ENCODE measurements at places on chromosomes 4 and X. TPM values are rescaled to one million over a fixed set of nuclear protein-coding genes. Genes with fewer than 3 reads are reported as not detected.

- H3K27ac ChIP-seq: peak overlapping the region; percentile 71
- H3K27me3 ChIP-seq: peaks cover 6% of the 10 kb centered on the region
- H3K4me1 ChIP-seq: no peaks in the 10 kb centered on the region
- peak overlapping the region; percentile 79 for H3K4me3 ChIP-seq
- H3K36me3 ChIP-seq: peaks cover 8% of the 10 kb centered on the region
Measured at GRCh38 chrX:102712981-102713625, 855 bp downstream of the GPRASP2 start.

DNA sequence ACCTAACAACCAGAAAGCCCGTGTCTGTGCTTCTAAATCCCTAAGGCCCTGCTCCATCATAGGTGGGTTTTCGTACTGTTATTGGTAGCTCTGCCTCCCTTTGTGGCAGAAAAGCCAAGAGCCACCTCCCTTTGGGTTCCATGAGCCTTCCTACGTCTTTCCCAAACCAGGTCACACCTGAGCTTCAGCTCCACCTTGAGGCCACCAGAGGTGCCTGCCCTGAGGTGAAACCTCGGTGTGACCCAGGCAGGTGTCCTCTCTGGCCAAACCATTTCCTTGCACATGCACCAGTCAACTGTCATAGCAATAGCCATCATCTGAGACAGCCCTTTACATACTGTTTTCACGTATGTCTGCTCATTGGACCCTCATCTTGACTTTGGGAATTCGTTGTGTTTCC is 188.0 kb upstream of the RBPJ start:
- no peak overlapping the region for H3K4me3 ChIP-seq
- no peaks in the 10 kb centered on the region for H3K27me3 ChIP-seq
- peak; percentile 47 for DNase-seq

DNA sequence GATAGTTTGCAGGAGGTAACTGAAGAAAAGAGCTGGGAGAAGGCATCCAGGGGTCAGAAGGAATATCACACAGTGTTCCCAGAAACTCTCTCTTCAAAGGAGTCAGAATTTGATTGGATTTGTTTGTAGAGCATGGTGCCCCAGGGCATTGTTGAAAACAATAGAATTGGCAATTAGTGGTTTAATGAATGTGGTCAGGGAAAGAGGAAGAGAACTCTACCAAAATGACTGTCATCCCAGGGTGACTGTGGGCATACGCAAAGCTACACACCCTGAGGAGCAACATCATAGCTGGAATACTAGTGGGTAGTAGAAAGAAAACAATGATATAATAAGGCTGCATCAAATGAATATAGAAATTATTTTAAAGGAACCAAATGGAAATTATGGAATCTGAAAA is 21.5 kb downstream of the TNIP2 start:
- DNase-seq: no peak
- H3K27me3 ChIP-seq: no peaks in the 10 kb centered on the region
- H3K36me3 ChIP-seq: peaks cover 53% of the 10 kb centered on the region
- no peak overlapping the region for H3K27ac ChIP-seq
- H3K4me3 ChIP-seq: no peak overlapping the region
- H3K4me1 ChIP-seq: no peaks in the 10 kb centered on the region

DNA sequence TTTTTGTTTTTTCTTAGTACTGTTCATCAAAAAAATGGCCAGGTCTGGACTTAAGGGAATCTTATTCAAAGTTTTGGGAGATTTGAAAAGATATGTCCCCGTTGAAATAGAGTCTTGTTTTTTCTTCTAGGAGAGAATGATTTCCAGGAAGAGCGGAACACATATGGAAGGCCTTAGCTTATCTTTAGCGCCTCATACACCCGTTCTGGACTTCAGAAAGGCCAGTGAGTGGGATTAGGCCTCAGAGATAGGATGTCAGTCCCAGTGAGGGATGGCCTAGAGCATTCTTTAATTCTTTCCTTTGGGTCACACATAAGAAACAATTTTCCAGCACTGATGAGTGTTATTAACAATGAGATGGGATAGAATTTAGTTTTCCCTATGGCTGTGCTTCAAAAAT is 54.5 kb upstream of the HAND2 start:
- H3K4me1 ChIP-seq: no peaks in the 10 kb centered on the region
- H3K4me3 ChIP-seq: no peak overlapping the region
- no peaks in the 10 kb centered on the region for H3K36me3 ChIP-seq
- peaks cover 55% of the 10 kb centered on the region for H3K27me3 ChIP-seq
- DNase-seq: no peak

GRCh38 chrX:154850957-154851611 is 16.6 kb upstream of the SMIM9 start:
- DNase-seq: no peak
- H3K27me3 ChIP-seq: peaks cover 18% of the 10 kb centered on the region
- no peaks in the 10 kb centered on the region for H3K36me3 ChIP-seq
- H3K27ac ChIP-seq: no peak overlapping the region
- no peak overlapping the region for H3K4me3 ChIP-seq

DNA sequence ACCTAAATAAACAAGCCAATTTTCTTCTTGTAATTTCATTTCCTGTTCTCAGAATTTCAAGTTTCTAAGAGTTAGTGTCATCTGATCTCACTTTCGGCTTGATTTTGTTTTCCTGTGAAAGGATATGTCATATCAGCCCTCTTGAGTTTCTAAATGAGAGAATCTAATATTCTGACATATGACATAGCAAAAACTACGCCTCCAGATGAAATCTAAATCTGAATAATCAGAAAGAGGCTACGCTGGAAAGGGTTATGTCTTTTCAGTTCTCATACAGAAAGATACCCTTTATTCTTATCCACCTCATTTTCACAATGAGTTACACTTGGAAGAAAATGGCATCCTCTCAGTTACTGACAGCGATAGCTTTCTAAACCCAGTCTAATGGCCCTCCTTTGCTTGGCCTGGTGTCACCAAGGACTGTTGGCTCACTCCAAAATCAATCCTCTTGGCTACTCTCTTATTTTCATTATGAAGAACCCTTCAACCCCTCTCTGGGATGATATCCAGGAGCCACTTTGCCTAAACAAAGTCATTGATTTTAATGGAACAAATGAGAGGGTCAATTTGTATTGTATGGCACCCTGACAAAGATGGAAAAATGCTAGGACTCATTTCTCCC is 65.6 kb downstream of the ASB9 start:
- no peak overlapping the region for H3K4me3 ChIP-seq
- no peak overlapping the region for H3K27ac ChIP-seq
- peaks cover 53% of the 10 kb centered on the region for H3K27me3 ChIP-seq
- DNase-seq: no peak

DNA sequence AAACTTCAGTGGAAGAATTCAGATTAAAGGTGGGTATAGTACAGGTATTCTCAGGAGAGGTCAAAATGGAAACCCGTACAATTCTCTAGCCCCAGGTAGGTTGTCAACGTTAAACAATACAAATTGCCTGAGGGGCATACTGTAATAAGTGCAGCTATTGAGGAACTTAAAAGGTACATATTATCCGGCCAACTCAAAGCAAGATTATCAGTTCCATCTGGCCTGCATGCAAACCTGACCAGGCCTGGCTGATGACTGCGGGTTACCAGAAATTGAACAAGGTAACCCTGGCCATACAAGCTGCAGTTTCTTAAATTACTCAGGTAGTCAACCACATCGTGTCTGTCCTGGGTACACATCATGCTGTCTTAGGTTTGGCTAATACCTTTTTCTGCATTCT is 12.3 kb upstream of the ZNF630 start:
- H3K27me3 ChIP-seq: no peaks in the 10 kb centered on the region
- no peak for DNase-seq
- H3K4me3 ChIP-seq: no peak overlapping the region
- H3K27ac ChIP-seq: no peak overlapping the region
- no peaks in the 10 kb centered on the region for H3K4me1 ChIP-seq
- no peaks in the 10 kb centered on the region for H3K36me3 ChIP-seq

- H3K4me1 ChIP-seq: peaks cover 18% of the 10 kb centered on the region
- no peak overlapping the region for H3K4me3 ChIP-seq
- H3K27ac ChIP-seq: peak overlapping the region; percentile 97
- H3K27me3 ChIP-seq: no peaks in the 10 kb centered on the region
Measured at GRCh38 chr4:5753766-5754528, 42.9 kb downstream of the EVC start.

GRCh38 chr4:126890994-126891393 is 741.8 kb upstream of the INTU start:
- no peaks in the 10 kb centered on the region for H3K36me3 ChIP-seq
- H3K4me3 ChIP-seq: no peak overlapping the region
- H3K27ac ChIP-seq: no peak overlapping the region
- DNase-seq: no peak
- no peaks in the 10 kb centered on the region for H3K4me1 ChIP-seq

Gene SPANXN3
- not detected for total RNA-seq

Gene ATOH1
- total RNA-seq: not detected

Gene MAB21L2
- total RNA-seq: not detected

Gene ZNF630
- total RNA-seq: 2.4 TPM

Gene ITIH6
- not detected for total RNA-seq

Gene SERTM2
- not detected for total RNA-seq

Gene ERVMER34-1
- 6.2 TPM for total RNA-seq

Gene KDR
- total RNA-seq: 0.37 TPM

Gene PRDM5
- total RNA-seq: 7.3 TPM

Data from MCF 10A (cell line).